ENCODE measurements at places on chromosomes 3 and 15.

- DNase-seq: no peak
These were observed 100.8 kb downstream of the RORA start for GRCh38 chr15:61128343-61128742.

- no peak for DNase-seq
These were observed 80.0 kb downstream of the THSD4 start for GRCh38 chr15:71195242-71195641.

- no peak for DNase-seq
These were observed 86.3 kb downstream of the DNAJC13 start for GRCh38 chr3:132503559-132503958.

DNA sequence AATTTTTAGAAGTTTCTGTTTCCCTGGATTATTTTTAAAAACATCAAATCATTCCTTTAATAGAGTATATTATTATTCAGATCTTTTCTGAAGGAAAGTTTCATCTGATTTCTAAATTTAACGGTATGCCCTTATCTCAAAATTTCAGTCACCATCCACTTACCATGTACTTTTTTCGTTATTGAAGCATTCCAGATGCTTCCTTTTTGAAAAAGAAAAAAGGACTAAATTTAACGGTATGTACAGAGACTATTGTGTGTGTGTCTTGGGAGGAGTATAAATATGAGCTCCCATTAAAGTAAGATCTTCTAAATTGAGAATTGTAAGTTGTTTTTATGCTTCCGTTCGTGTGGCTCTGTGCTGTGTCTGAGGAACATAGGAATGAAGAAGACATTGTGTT is 517.4 kb upstream of the GOLIM4 start:
- no peak for DNase-seq

GRCh38 chr3:144294659-144295538 is 323.3 kb downstream of the DIPK2A start:
- DNase-seq: peak; percentile 6

DNA sequence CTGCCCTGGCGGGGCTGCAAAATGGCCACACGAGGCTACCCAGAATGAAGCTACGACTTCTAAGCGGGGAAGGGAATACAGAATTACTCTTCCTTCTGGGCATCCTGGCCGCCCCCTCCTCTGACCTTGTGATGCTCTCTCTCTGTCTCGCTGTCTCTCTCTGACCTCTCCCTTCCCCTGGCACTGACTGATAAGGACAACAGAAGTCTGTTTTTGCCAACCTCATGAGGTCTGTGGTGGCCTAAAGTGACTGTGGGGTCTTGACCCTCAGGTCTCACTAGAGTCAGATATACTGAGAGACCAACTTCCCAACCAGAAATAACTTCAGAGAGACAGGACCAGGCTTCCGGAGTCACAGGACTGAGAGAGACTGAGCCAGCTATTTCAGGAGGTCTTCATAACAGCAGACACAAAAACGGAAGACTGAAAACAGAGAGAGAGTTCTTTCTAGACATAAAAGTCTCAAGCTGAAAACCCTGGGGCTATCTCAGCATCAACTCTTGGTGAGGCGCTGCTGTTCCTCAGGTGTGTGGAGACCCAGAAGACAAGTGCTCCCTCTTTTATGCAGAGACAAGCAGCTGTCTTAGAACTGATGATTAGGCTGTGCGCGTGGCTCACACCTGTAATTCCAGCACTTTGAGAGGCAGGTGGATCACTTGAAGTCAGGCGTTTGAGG is 38.2 kb upstream of the CFAP161 start:
- DNase-seq: no peak

DNA sequence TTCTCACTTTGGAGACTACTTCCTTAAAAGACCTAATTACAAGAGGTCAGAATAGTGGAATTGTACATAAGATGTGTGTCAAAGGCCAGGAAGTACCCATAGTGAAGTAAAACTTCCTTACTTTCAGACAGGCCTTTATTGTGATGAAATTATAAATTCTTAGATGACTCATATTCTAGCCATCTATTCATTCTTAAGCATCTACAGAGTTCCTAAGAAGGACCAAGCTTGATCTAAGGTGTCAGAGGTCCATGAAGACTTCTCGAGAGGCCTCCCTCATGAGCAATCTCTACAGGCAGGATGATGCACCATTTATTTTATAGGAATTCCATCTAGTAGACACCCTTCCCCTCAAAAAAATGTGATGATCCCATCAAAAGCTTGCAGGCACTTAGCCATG is 493.3 kb downstream of the MAGI1 start:
- DNase-seq: no peak

DNA sequence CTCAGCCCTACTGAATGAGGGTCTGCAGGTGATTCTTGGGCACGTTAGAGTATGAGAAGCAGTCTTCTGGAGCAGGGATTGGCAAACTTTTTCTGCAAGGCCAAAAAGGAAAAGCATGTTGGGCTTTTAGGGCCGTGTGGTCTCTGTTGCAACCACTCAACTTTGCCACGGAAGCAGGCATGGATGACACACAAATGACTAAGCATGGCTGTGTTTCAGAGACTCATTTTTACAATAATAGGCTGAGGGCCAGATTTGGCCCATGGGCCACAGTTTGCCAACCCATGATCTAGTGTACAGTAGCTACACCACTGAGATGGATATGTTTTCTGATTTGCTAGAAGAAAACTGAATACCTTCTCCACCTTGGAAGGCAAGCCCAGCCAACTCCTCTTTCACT is 66.1 kb upstream of the PRICKLE2 start:
- no peak for DNase-seq

DNA sequence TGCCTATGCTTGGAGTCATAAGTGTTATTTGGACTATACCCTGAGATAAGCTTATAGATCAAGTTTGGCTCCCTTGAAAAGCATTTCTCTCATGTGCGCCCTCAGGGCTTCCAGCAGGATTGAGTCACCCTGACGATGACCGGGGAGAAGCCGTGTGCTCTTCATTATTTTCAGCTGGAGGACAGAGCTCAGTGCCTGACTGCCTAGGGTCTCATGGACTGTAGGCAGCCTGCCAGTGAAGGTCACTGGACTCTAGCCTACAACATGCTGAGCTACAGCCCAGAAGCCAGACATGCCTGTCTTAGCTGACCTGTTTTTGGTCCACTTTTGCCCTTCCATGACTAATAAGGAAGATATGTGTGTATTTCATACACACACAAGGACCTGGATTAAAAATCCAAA is 31.6 kb upstream of the NUDT16 start:
- DNase-seq: no peak

GRCh38 chr3:141789281-141789680 is 26.1 kb downstream of the GRK7 start:
- DNase-seq: no peak

GRCh38 chr15:90132437-90132836 is 30.2 kb upstream of the IDH2 start:
- no peak for DNase-seq

- DNase-seq: no peak
These were observed 79.8 kb downstream of the PLCH1 start for GRCh38 chr3:155664925-155665695.

DNA sequence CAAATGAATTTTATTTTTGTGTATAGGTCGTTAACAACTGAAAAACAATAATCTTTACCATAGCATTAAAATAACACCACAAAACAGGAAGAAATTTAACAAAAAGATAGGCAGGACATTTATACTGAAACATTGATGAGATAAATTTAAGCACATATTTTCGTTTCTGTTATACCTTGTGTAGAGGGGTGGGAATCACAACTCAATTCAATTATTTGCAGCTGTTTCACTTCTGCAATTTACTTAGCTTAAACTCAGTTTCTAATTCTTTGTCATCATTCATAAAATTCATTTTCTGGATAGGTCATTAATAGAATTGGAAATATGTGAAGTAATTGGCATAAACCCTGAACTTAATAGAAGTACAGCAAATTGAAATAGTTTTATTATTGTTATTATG is 42.3 kb downstream of the TP63 start:
- no peak for DNase-seq

GRCh38 chr15:48553559-48553958 is 92.0 kb downstream of the FBN1 start:
- DNase-seq: no peak

- DNase-seq: no peak
These were observed 36.9 kb downstream of the SENP8 start for GRCh38 chr15:72155003-72155621.

- no peak for DNase-seq
These were observed 293.3 kb upstream of the TPM1 start for GRCh38 chr15:62749036-62749815.

GRCh38 chr15:69897471-69898237 is 200.1 kb downstream of the TLE3 start:
- no peak for DNase-seq

DNA sequence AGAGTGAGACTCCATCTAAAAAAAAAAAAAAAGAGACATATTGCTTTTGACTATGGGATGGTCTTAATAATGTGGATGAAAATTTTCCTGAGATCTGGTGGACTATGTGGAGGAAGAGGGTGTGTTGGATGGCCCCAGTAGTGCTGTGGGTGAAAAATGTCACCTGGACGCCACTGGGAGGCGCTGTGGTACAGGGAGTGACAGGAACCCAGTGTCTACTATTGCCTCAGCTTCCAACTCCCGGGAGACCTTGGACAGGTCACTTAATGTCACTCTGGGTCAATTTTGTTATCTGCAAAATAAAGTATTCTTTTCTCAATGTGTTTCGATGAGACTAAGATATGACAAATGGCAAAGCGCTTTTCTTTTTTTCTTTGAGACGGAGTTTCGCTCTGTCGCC is 27.7 kb upstream of the DCP1A start:
- DNase-seq: peak; percentile 16

DNA sequence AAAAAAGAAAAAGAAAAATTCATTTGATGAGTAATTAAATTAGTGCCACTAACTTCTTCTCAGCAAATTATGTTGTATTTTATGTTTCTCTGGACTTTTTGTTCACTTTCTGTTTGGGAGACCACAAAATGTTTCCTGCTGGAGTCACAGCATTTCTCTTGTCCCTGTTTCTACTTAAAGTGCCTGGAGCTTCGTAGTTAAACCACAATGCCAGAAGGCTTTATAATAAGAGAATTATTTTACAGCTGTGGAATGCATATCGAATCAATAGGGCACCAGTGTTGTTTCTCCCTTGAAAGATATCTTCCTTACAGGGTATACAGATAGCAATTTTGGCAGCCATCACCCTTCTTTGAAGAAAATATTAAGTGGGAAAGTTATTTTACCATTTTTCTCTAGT is 3.2 kb downstream of the DTWD1 start:
- no peak for DNase-seq

DNA sequence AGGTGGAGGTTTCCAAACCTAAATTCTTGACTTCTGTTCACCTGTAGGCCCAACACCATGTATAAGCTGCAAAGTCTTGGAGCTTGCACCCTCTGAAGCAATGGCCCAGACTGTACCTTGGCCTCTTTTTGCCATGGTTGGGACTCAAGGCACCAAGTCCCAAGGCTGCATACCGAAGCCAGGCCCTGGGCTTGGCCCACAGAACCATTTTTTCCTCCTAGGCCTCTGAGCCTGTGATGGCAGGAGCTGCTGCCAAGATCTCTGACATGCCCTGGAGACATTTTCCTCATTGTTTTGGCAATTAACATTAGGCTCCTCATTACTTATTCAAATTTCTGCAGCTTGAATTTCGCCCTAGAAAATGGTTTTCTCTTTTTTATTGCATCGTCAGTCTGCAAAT is 297.9 kb downstream of the OXSM start:
- no peak for DNase-seq

GRCh38 chr15:58676766-58677165 is 72.7 kb downstream of the ADAM10 start:
- DNase-seq: no peak

DNA sequence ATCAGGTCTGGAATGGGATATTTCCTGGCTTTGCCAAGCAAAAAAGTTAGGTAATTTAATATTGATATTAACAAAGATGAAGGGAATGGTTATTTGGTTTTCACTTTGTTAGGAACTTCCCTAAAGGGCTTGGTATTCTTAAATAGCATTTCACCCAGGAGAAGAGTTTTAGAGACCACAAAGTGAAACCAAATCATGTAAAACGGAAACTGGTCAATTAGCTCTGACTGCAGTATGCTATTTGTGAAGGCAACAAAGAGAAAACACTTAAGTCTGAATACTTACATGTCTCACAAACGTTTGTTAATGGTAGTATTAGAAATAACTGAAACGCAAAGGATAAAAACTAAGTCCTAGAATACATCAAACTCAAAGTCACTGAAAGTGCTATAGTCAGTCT is 32.4 kb upstream of the SETMAR start:
- no peak for DNase-seq

DNA sequence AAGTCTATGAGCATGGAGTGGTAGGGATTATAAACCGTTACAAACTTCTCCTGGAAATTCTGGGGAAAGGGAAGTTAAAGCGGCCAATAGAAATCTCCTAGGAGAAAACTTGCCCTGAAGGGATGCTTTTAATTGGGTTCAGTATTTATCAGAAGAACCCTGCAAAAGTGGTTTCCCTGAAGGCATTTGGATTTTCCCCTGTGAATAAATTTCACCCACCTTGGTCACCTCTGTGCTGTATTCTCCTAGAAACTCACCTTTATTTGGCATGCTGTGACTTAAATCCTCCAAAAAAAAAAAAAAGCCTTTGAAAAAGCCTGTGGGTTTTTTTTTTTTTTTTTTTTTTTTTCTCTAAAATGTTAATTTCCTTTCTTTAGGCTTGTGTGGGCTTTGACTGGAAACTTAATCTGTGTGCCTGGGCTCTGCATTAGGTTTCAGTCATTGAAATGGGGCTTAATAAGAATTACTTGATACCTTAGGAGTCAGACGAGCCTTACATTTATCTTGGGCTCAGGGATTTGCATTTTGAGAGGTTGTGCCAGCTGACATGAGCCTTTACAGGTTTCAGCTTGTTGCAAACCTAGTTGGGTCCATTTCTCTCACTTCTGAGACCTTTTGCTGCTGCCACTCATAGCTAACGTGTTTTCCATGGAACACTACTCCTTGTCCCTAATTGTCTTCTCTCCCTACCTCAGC is 22.0 kb downstream of the TGFBR2 start:
- DNase-seq: no peak

DNA sequence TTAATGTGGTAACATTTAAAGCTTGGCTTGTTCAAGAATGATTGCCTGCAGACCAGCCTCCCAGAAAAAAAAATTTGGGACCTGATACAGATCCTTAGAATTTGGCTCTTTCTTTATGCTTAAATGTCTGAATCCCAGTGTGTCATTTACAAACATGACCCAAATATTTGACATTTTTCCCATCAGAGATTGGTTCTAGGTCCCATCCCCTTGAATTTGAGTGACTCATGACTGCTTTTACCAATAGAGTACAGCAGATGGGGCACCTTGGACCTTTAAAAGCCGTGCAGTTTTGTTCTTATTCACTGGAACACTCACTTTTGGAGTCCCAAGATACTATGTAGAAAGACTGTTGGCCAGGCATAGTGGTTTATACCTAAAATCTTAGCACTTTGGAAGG is 231.6 kb downstream of the ZIC1 start:
- DNase-seq: no peak

DNA sequence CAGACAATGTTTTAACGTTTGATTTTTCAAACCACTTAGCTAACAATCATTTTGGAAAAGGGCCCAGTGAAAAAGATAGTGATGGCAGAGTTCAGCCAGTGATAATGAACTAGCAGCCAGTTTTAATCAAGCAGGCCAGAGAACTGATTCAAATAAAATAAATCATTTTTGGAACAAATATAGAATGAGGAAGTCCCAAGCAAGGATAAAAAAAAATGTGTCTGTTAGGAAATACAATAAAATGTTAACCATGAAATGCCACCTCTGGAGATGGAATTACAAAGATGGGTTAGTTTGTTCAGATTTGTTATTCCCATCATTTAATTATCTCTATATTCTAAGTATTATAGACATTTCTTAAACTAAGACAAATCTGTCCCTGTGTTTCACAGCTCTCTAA is 1.1 kb downstream of the HERC1 start:
- no peak for DNase-seq

- DNase-seq: no peak
These were observed 310.7 kb upstream of the DPPA4 start for GRCh38 chr3:109648027-109648426.
